ENCODE measurements at places on chromosomes 3 and 15.
A peak's percentile ranks its signal among the peaks of the same experiment; 100 is the strongest.

GRCh38 chr3:14147066-14147435 lies 22.2 kb downstream of the TMEM43 start:
- DNase-seq, result no peak

- DNase-seq, result no peak
Observed at GRCh38 chr3:45986303-45986982, 9.2 kb downstream of the FYCO1 start.

DNA sequence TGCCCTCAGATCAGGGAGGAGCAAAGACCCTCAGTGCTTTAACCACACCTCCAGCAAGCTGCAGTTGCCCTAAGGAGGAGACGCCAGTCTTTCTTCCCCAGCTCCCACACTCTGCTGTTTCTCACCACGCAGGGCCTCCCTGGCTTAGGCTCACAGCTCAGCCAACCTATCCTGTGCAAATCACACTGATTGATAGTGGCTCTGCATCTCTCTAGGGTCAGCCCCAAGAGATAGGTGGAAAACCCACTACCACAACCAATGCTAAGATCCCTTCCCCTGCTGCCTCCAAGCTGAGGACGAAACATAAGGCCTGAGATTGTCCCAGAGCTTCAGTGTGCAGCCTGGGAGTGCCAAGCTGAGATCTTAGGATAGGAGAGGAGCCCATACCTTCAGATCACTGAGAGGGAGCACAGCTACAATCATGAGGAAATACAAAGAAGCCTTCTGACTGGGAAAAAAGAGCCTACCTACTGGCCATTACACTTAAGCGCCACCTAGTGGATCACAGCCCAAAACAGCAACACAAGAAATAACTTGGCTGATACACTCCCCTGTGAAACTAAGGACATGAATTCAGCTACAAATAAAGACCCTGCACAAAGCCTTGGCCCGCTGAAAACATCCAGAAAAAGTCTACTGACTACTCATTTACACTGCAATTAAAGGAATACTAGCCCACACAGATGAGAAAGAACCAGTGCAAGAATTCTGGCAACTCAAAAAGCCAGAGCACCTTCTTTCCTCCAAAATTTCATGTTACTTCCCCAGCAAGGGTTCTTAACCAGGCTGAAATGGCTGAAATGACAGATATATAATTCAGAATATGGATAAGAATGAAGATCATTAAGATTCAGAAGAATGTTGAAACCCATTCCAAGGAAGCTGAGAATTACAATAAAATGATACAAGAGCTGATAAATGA lies 271.5 kb upstream of the DCBLD2 start:
- DNase-seq, result no peak

- no peak for DNase-seq
Observed at GRCh38 chr3:54121414-54122323, 683 bp upstream of the CACNA2D3 start.

DNA sequence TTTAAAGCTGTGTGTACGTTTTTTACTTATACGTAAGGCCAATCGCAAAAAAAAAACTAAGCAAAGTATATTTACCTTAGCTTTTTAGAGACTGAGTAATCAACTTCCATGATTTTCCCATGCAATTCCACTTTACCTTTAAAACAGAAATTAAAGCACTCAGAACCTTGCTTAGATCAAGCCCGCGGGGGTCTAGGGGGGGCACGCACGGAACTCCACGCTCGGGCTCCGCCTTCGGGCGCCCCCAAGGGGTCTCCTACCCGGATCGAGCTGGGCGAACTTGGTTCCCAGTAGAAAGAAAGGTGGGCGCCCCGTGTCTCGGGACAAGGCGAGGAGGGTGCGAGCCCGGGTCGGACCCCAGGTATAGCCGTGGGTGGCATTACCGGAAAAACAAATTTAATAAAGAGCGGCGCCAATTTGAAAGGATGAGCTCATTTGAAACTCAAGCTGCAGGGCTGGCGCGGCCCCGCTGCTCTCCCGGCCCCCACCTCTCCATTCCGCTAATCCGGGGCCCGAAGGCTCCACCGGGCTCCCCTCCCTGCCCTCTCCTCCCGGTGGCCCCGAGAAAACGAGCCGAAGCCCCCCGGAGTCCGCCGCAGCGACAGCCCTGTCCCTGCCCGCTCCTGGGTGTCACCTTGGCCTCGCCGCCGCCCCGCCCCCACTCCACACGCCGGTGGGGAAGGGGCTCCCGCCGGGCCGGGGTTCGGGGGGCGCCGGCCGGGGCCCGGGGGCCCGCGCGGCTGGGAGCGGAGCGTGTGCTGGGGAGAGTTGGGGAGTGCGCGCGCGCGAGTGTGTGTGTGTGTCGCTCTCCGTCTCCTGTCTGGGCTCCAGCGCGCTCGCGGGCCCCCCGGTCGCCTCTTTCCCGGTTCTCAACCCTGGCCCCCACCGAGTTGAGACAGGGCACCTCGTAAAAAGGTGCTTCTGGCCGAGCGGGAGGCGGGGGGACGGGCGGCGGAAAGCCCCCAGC lies 1.5 kb downstream of the IGF2BP2 start:
- no peak for DNase-seq

DNA sequence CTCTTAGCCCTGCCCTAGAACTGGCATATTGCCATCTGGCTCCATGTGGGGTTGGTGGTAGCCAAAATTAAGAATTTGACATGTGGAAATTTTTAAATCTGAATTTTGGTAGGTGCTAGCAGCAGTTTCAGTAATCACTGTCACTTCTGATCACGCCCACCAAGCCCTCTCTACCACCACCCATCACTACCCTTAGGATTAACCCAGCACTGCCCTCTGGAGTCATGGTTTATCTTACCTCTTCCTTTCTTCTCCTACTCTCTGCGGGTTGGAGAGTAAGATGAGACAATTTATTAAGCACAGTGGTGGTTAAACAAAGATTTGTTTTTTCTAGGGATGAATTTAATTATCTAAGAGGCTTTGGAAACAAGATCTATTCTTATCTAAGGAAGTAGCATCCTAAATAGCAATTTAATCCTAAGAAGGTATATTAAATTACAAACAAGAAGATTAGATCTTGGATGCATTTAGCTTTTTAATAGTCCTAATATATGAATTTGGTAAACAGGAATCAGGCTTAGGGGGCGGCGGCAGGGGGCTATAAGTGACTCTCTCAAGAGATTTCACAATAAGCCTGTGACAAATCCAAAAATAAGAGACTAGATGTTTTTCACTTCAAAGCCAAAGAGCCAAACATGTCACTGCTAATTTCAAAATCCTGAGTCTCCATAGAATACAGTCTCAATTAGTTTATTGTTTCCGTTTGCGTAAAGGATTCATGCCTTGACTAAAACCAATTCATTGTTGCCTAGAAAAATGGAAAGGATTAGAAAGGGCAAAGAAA lies 498.4 kb upstream of the UBE2E2 start:
- DNase-seq, result no peak

- DNase-seq, result no peak
Observed at GRCh38 chr15:33859992-33860545, 108.2 kb upstream of the CHRM5 start.

GRCh38 chr3:42690191-42690590 lies 4.9 kb downstream of the KLHL40 start:
- no peak for DNase-seq

DNA sequence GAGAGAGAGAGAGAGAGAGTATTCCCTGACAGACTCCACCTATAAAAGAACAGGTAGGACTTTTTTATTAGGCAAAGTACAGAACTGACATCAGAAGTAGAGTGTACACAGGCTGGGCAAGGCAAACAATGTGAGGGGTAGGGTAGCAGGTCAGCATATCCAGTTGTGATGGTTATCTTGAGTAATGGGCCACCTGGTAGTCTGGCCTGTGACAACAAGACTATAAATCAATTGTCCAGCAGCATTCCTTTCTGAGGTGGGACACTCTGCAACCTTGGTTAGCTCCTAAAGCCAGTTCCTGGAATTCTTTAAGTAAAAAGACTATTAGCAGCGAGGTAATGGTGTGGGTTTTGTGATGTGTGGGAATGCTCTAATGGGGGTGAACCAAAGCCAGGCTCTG lies 14.9 kb upstream of the TMCC1 start:
- no peak for DNase-seq

DNA sequence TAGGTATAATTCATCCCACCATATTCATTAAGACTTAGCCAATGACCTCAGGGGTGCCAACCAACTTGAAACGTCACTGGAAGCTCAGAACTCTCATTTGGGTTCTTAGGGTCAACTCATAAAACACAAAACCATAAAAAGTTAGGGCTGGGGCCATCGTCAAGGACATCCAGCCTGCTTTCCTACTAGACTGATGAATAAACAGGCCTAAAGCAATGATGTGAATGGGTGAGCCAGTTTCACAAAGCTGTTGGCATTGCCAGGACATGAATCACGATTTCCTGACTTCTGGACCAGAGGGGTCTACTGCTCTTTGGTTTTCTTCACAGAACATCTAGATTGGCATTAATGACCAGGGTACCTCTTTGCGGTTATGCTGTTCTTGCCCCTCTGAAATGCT lies 64.7 kb downstream of the EOMES start:
- no peak for DNase-seq

DNA sequence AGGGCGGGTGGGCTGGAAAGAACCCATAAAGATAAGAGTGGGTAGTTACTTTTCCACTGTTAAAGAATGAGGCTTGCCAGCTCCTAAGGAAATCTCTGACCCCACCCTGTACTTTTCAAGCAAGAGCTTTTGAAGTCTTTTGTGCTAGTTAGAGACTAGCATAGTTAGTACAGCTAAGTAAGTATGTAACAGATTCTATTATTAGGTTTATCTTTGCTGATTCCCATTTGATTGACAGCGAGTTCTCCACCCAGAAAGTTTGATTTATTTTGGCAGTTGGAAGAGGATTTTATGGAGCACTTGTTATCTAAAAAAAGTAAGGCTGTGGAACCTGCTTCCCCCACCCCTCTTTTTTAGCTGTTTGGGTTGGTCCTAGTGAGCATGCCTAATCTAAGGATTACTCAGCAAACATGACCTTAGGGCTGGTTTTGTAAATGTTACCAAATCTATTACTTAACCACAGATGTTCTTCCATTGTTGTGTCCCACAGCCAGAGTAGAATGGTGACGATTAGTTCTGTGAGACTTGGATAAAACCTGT lies 57.6 kb downstream of the FNDC3B start:
- no peak for DNase-seq

- no peak for DNase-seq
Observed at GRCh38 chr15:56192659-56193442, 50.8 kb downstream of the RFX7 start.

GRCh38 chr3:2870724-2871333 lies 239.3 kb downstream of the IL5RA start:
- no peak for DNase-seq

DNA sequence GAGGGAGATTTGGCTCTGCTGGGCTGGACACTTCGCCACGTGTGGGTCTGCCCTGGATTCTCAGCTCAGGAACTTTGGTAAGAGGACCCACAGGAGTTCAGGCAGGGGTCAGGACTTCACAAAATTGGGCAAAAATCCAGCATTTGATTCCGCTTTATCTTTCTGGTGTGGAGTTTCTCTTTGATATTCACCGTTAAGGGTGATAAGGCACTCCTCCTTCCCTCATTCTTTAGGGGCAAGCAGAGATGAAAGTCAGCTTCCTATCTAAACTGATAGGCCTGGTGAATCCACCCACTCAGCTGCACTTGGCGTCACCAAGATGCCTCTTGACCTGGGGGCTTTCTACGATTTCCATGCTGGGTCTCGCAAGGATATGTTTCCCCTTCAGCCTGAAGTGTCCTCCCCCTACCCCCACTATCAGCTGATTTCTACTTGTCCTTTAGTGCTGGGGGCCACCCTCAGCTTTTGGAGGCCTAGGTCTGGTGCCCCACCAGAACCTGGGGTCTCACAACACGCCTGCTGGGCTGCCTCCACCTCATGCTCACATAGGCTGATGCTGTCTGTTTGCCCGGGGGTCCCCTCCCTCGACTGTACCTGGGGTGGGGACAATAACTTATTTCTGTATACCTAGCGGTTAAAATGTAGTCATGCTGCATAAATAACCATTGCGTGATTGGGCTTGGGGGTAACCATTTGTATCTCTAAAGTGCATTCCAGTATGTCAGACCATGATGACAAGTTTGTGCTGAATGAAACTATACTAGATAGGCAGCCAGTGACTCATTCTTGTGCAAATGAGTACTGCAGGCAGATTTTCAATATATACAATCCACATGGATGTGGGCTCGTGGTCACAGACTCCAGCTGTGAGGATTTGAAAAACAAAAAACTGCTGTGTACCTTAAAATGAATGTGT lies 248.3 kb downstream of the ADAMTS17 start:
- no peak for DNase-seq

DNA sequence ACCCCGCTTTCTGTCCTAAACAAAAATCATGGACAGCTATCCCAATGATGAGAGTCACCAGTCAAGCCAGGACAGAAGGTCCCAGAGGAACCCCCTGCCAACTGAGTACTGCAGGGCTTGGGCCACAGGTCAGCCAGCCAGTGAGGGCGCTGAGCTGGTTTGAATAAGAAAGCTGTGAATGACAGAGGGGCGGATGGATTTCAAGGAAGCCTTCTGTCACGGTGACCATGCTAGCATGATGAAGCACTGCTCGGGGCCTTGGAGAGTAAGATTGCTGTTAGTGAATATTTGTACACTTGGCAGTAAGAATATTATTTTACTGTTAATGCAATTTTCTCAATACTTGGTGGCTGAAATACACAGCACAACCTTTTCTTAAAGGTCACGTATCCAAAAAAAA lies 734.0 kb upstream of the NR2F2 start:
- DNase-seq, result no peak

- peak; percentile 58 for DNase-seq
Observed at GRCh38 chr15:63891079-63891767, 57.5 kb upstream of the HERC1 start.

- DNase-seq, result no peak
Observed at GRCh38 chr3:147411815-147412241, 2.7 kb downstream of the ZIC1 start.

DNA sequence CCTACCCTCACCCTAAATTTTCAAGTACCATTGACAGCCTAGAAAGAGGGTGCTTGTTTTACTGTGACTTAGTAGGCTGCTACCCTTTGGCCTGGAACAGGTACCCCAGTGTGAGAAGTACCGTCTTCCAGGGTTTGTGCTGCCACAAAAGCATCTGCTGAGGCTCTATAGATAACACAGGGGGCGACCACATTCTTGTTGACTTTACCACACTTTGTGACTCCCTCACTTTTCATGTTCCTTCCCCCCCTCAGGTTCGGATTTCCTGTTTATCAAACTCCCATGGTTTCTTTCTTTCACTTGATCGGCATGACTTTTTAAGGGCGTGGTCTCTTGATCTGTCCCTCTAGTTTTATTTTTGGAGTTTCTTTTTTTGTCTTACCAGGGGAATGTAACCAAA lies 23.5 kb downstream of the EXOG start:
- DNase-seq, result no peak

GRCh38 chr3:105944721-105945120 lies 75.9 kb upstream of the CBLB start:
- no peak for DNase-seq

DNA sequence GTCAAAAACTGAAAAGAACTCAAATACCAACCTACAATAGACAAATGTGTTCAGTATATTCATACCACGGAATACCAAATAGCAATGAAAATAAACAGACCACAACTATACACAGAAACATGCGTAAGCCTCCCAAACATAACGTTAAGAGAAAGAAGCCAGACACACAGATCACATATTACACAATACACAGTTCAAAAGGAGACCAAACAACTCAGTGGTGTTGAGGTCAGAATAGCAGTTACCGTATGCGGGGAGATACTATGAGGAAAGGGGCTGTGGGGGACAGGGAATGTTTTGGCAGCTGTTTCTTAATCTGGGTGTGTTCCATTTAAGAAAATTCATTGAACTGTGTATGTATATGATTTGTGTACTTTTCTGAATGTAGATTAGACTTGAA lies 6.6 kb downstream of the OSBPL10 start:
- no peak for DNase-seq

- no peak for DNase-seq
Observed at GRCh38 chr3:148681080-148681479, 16.6 kb upstream of the AGTR1 start.

GRCh38 chr15:92130906-92131305 lies 262.8 kb upstream of the ST8SIA2 start:
- no peak for DNase-seq
